RWPE1 (cell line): ENCODE measurements at places on chromosomes 4 and X.
A peak's percentile ranks its signal among the peaks of the same experiment; 100 is the strongest.

GRCh38 chr4:157045507-157046127, 30.3 kb upstream of the GLRB start:
- peak; percentile 61 for DNase-seq

DNA sequence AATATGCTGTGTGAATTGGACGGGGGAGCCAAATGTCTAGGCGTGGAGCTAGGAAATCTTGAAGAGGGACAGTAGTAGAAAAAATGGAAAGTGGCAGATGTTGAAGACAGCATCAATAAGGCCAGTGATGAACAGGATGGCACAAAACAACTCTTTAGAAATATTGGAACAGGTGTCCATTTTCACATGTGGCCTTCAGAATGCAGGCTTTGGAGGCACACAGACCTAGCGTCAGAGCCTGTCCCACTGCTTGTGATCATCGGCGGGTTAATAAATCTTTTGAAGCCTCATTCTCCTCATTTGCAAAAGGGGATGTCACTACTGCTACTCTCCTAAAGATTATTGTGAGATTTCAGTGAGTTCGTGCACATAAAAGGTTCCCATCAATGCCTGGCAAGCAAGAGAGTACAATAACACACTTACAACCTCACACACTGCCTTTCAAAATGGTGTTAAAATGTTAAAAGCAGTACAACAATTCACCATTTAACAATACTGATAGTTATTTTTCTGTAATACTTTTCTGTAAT, 2.4 kb downstream of the PDLIM3 start:
- no peak for DNase-seq

- no peak for DNase-seq
These were observed 287.6 kb downstream of the PAPSS1 start for GRCh38 chr4:107432451-107432850.

DNA sequence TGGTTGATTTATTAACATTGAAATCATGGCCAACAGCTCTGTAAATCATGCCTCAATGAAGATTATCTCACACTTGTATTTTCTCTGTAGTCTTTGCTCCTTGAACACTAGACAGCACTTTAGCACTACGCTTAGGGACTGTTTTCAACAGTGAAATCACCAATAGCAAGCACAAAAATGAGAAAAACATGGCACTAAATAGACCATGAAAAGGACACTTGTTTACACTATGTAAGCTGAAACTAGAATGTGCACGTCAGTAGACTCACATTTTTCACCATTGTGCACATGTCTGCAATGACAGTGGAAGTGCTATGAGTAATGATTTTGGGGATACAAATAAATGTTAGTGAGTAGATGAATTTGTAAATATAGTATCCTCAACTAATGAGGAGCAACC, 3.1 kb downstream of the BMP2K start:
- no peak for DNase-seq

DNA sequence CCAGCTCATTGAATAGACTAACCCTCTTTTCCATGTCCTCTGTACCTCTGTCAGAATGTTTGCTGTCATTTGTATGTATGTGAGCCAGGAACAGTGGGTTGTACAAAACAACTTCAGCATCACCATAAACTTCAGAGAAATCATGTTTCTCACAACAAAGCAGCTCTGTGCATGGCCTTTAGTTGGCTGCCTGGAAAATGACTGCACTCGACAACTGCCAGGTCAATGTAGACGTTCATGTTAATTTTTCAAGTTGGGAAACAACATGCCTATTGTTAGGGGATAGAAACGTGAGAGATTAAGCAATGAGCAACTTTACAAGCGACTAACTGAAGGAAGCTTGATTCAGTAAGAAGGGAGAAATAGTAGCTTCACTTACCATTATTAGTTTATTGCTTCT, 17.9 kb upstream of the CXCL11 start:
- DNase-seq = no peak

DNA sequence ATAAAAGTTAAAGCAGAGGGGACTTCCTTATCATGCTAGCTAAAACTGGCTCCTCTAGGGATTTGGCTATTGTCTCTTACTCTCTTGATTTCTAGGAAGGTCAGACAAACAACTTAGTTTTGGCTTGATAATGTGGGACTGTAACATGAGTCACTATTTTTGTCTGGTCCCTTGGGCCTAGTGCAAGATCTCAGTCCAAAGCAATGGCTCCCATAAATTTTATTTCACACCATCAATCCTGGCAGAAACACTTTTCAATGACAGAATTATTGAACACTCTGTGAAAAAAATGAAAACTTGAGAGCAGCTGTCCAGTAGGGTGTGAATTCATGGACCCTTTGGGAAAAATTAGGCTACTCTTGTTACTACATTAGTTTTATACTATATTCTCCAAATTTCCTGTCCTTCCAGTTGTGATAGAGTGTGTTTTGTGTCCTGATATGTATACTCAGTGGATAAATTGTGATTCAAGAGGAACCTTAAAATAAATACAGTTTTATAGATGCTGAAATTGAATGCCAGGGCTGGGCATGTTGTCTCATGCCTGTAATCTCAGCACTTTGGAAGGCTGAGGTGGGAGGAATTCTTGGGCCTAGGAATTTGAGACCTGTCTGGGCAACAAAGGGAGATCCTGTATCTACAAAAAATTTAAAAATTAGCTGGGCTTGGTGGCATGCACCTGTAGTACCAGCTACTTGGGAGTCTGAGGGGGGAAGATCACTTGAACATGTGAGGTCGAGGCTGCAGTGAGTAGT, 10.8 kb upstream of the SNCA start:
- peak; percentile 42 for DNase-seq

DNA sequence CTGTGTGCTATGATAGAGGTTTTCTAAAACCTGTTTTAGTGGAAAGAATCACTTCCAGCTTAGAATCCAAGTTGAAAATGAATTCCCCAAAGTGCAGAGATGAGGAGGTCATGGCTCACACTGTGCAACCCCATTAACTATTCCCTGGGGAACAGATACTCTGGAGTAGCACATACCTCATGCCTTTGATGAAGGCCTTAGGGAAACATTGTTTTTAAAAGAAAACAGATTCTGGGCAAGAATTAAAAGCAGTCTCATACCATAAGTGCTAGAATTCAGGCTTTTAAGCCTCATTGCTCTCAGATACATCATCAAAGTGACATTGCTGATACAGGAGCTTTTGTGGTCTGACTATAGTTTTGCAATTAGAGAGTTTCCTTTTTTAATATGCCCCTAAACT, 115.1 kb downstream of the NDST4 start:
- DNase-seq = no peak

DNA sequence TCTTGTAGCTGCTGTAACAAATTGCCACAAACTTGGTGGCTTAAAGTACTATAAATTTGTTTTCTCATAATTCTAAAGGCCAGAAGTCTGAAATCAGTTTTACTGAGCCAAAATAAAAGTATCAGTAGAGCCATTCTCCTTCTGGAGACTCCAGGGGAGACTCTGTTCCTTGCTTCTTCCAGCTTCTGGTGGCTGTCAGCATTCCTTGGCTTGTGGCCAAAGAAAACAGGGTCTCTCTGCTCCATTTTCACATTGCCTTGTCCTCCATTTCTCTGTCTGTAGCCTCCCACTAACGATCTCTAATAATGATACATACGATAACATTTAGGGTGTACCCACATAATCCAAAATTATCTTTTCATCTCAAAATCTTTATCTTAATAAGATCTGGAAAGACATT, 200.4 kb downstream of the MAB21L2 start:
- no peak for DNase-seq

- peak; percentile 8 for DNase-seq
These were observed 76.2 kb downstream of the COL4A6 start for GRCh38 chrX:108362026-108362425.

- no peak for DNase-seq
These were observed 190.1 kb downstream of the NSUN7 start for GRCh38 chr4:40939856-40940255.

- DNase-seq = no peak
These were observed 488.3 kb downstream of the SPRY1 start for GRCh38 chr4:123884922-123885321.

GRCh38 chrX:16196829-16197228, 29.5 kb downstream of the MAGEB17 start:
- no peak for DNase-seq

DNA sequence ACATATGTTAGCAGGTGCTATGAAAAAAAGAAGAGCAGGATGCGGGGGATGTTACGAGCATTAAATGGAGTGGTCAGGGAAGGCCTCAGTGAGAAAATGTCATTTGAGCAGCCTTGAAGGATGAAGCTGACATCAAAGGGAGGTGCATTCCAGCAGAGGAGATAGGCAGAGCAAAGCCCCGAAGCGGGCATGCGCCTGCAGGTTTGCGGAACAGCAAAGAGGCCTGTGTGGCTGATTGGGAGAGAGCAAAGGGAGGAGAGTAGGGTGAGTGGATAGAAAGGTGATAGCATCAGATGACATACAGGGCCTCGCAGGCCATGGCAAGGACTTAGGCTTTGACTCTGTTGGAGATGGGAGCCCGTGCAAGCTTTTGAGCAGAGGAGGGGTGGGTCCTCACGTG, 95.4 kb upstream of the GPR50 start:
- DNase-seq = no peak

DNA sequence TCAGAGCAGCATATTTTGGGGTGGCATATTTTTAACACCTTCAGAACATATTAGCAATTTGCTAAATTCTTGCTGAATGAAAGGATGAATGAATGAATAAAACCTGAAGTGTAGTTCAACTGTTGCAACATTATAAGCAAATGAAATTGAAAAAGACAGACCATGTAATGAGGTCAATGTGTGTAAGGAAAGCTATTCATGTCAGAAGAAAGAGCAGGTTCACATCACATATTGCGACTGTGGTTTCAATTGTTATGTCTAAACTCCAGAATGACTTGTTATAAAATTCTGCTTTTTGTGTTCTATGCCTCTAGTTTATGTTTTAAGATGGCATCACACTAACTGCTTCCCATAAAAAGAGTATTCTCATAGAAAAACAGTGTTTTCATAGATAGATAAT, 32.9 kb upstream of the DSPP start:
- no peak for DNase-seq

GRCh38 chr4:40355131-40355530, 20.0 kb downstream of the CHRNA9 start:
- DNase-seq = no peak
